ENCODE measurements at places on chromosomes 4 and X. TPM values are rescaled to one million over a fixed set of nuclear protein-coding genes. Genes with fewer than 3 reads are reported as not detected.
A peak's percentile ranks its signal among the peaks of the same experiment; 100 is the strongest.

The TRO gene
- total RNA-seq = 2.8 TPM

The ERAS gene
- not detected for total RNA-seq

The PDCL2 gene
- total RNA-seq = not detected

The OR13H1 gene
- total RNA-seq = not detected

The IL21 gene
- total RNA-seq = 14.5 TPM

The BTK gene
- 0.25 TPM for total RNA-seq

The CCDC149 gene
- total RNA-seq = not detected

DNA sequence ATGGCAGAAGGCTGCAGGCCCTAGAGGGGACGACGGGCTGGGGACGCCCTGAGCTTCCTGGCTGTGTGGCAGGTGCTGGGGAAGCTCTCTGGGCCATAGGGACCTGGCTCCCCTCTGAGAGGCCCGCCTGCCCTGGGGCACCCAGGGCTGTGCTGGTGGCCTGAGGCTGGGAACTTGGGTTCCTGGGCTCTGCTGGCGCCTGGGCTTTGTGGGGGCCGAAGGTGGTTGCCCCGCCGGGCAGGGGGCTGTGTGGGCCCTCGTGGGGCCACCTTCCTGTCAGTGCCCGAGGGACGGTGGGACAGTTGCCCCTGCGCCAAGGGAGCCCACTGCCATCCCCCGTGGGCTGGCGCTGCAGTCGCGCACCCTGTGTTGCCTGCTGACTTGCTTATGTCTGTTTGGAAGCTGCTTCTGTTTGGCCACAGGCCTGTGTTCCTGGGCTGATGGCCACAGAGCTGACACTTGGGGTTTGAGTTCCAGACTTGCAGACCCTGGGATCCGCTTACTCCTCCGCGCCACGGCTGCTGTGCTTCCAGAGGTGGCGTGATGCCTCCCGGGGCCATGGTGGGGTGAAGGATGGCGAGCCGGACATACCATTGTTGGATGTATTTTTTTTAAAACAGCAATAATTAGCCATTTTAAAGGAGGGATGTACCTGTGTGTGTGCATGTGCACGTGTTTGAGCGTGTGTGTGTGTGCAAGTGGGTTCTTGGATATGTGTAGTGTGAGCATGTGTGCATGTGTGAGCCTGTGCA is 8.5 kb downstream of the NAT8L start:
- no peak for DNase-seq

- no peak for DNase-seq
Measured at GRCh38 chrX:826448-826847, 195.9 kb downstream of the SHOX start.

DNA sequence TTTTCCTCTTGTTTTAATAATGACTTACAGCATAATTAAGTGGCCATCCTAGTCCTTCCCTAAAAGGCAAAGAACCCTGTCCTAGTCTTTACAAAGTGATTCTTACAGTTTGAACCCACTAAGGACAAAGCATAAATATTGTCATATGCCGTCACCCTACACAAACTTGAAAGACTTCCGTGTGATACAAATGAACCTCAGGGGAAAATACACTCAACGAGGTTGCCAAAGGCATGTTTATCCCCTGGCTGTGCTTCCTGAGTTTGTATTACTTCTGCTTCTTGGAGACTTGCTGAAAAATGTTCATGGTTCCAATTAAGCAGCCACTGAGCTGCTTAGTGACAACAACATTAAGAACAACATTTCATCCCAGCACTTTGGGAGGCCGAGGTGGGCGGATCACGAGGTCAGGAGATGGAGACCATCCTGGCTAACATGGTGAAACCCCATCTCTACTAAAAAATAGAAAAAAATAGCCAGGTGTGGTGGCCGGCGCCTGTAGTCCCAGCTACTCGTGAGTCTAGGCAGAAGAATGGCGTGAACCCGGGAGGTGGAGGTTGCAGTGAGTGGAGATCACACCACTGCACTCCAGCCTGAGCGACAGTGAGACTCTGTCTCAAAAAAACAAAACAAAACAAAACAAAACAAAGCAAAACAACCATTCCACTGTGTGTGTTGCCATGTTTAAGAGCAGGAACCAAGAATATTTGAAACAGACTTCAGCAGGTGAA is 16.2 kb downstream of the RASSF6 start:
- DNase-seq = no peak

DNA sequence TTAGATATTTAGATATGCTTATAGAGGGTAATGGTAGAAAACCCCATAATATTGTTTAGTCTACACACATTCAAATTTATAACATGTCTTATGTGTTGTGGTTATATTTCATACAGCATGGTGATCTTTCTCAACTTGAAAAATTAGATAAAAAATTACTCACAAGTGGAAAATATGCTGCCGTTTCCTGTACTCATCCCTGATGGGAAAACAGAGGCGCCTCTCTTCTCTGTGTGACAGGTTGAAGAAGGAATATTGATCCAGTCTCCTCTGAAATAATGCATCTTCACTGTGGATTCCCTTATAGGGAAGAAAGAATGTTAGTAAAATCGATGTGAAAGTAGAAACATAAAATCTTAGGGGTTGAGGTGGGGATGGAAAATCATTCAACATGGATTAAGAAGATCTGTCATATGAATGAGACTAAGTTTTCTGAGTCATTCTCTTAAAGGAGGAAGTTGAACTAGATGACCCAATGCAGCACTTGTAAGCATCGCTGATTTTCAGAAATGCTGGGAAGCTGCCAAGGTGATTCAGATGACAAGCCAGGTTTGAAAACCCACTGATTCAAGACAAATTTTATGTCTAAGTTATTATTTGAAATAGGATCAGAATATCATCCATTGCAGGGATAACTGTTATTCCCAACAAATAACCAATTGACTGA is 70.7 kb downstream of the ANKRD50 start:
- no peak for DNase-seq

DNA sequence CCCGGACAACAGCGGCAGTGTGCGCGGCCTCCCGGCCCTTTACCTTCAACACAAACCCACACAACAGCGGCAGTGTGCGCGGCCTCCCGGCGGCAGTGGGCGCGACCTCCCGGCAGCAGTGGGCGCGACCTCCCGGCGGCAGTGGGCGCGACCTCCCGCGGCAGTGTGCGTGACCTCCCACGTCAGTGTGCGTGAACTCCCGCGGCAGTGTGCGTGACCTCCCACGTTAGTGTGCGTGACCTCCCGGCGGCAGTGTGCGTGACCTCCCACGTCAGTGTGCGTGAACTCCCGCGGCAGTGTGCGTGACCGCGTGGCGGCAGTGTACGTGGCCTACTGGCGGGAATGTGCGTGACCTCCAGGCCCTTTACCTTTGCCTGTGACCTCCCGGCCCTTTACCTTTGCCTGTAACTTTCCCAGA is 576.6 kb upstream of the FRG1 start:
- no peak for DNase-seq

GRCh38 chr4:21901281-21901680 is 47.3 kb downstream of the KCNIP4 start:
- DNase-seq = no peak

GRCh38 chr4:182369211-182369610 is 126.0 kb downstream of the TENM3 start:
- no peak for DNase-seq

DNA sequence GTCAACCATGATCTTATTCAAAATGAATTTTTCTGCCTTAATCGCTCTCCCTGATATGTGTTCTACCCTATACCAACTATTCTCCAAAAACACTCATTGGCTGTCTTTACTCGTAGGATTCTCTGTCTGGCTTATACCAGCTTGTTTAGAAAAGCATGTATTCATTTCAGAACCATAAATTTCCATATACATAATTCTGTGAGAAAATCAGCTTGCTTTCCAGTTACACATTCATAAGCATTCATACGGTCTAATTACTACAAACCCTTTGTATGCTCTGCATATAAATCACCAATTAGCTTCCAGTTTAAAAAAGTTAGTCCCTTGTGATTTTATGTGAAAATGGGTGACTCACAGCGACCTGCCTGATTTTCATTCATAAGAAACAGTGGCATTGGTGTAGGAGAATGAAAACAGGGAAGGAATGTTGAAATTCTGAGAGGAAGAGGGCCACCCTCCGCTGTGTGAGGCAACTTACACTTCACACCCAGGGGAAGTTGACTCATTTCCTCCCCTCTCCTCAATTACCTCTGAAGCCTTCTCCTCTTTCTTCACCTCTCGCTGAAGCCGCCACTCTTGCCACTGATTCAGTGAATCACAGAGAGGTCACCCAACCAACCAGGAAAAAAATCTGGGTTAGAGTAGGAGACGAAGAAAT is 63.3 kb downstream of the MEPE start:
- no peak for DNase-seq

- no peak for DNase-seq
Measured at GRCh38 chr4:96102541-96103026, 262.7 kb downstream of the PDHA2 start.

DNA sequence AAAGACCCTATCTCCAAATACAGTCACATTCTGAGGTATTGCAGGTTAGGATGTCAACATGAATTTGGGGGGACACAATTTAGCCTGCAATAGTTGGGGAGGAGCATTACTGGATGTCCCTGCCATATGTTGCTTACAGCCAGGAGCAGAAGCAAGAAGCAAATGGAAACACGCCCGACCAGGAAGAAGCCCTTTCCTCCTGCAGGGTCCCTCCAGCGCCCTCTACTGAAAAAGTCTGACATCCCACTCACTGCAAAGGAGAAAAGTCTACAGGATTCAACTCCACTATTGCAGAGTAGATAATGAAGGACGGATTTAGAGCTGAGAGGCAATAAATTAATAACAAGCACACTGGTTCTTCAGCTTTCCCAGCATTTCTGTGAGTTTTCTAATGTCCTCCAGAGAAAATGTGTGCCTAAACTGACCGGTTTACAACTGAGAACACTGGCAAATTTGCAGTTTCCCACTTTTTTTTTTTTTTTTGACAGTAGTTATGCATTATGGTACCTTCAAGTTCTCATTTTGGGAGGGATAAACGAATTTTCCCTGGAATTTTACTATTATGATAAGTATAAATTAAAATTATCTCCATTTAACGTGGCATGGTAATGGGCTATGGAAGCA is 31.7 kb downstream of the COQ2 start:
- DNase-seq = peak; percentile 66

GRCh38 chr4:184807256-184807655 is 18.5 kb downstream of the ACSL1 start:
- DNase-seq = no peak

DNA sequence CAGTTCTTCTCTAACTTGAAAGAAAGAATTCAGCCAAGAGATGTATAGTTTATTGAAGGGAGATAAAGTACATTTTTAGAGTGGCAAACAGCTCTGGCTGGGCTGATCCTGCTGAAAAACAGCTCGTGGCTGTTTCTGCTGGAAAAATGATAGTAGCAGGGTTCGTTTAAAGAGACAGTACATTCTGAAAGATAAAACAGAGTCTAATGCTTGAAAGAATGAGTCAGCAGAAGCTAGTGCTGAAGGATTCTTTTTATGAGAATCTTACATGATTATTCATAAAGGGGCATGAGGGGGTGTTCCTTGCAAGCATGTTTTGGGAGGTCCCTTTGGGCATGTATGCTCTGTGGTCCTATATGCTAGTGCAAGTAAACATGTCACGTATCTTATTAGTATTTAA is 790.0 kb downstream of the PCDH18 start:
- DNase-seq = no peak

DNA sequence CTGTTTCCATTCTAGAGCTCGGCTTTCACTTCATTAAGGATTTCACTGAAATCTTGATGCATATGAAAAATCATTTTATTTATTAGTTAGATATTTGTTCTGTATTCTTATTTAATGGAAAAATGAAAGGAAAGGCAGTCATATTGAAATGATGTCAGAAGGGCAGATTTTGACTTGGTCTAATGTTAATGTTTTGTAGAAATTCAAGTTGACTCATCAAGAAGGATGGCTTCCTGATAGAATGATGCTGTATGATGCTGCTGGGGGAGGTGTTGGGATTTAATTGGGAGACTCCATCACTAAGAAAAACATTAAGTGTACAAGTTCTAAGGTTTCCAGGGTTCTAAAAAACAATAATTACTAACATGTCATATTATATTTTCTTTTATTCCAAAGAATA is 204.8 kb downstream of the PDGFC start:
- DNase-seq = no peak

Data from activated T-helper 2 cell treated with anti-CD3 and anti-CD28 coated beads, Interferon-gamma antibody, Interleukin-2, Interleukin-4, amounts not matched to agents 10 μg/mL and 5 μg/mL and 100 μg/mL, durations not matched to agents 14 hours and 24 hours and 36 hours (primary cell).